Activated naive CD8-positive, alpha-beta T cell treated with anti-CD3 and anti-CD28 coated beads, Interleukin-2, amount 50 U/mL, for 24 hours (primary cell): ENCODE measurements at places on chromosomes 1 and 21.
A peak's percentile ranks its signal among the peaks of the same experiment; 100 is the strongest.

DNA sequence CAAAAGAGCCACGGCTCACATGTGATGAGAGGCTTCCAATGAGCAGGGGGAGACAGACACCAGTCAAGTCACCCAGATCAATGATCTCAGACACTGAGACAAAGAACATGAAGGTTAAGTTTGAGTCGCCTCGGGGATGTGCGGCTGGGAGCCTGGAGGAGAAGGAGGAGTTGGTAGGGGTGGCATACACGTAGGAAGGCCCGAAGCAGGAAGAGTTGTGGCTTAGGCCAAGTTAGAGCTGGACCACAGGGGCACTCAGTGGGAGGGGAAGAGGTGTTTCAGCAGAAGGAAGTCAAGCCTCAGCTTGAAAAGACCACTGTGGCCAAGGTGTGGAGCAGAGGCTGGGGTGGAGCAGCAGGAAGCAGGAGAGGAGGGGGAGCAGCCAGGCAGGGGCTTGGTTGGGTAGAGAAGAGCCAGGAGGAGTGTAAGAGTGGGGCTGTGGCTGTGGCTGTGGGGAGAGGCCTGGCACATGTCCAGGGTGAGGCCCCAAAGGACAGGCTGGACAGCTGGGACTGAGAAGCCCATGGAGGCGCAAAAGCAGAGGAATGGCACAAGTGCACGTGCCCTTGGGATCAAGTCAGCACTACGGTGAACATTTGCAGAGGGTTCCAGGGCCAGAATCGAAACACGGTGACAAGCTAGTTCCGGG, 27.6 kb downstream of the CTNNBIP1 start:
- DNase-seq: peak; percentile 8

- no peak for DNase-seq
These were observed 4.5 kb upstream of the COL16A1 start for GRCh38 chr1:31708324-31708723.

- DNase-seq: no peak
These were observed 87.5 kb upstream of the PLPPR4 start for GRCh38 chr1:99176753-99177152.

DNA sequence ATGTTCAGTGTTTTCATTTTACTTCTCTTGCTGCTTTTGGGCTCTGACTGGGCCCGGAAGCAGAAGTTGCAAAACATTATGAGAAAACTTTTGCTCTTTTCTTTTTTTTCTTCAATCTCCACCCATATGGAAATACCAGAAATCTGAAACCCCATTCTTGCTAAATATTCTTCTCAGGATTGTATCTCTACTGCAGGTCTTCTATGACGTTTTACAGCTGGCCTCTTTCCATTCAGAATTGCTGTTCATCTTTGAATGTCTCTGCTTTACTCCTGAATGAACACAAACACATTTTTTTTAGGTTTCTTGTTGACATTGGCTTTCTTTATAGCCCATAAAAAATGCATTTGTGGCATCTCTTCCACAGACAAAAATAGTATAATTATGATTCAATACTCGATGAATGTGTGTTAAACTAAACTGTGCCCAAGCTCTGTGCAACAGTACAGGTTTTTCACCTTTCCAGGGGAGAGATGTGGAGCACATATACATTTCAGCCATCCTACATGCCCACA, 18.8 kb downstream of the PTPRC start:
- no peak for DNase-seq

DNA sequence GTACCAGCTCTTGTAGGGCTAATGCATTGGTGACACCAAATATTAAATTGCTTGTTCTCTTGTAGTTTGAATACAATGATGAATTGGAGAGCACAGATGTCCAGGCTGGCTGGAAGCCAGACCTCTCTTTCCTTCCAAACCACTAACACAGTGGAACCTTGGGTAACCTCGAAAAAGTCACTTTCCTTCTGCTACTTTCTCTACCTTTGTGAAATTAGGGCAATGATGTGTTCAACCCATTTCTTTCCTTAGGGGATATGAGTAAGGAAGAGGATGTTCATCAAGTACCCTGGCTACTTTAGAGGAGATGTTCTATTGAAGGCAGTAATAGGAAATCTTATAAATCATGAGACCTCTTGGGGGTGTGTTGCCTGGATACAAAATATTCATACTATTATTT, 55.7 kb downstream of the XCL2 start:
- no peak for DNase-seq

- no peak for DNase-seq
These were observed 119.5 kb downstream of the PCBP3 start for GRCh38 chr21:45763074-45763473.

- DNase-seq: no peak
These were observed 864.0 kb downstream of the KCNT2 start for GRCh38 chr1:195744256-195744655.
